ENCODE measurements at places on chromosomes 16 and 17. TPM values are rescaled to one million over a fixed set of nuclear protein-coding genes. Genes with fewer than 3 reads are reported as not detected.

- no peak overlapping the region for H3K27ac ChIP-seq
- no peaks in the 10 kb centered on the region for H3K27me3 ChIP-seq
- no peak for DNase-seq
These were observed 81.9 kb upstream of the HNF1B start for GRCh38 chr17:37826497-37827430.

Gene RNF157
- 45.9 TPM for total RNA-seq

GRCh38 chr17:63189930-63190329 is 223.9 kb downstream of the TANC2 start:
- DNase-seq = no peak
- H3K36me3 ChIP-seq = no peaks in the 10 kb centered on the region
- no peak overlapping the region for H3K4me3 ChIP-seq
- no peak overlapping the region for H3K27ac ChIP-seq

Gene PABPN1L
- not detected for total RNA-seq

GRCh38 chr17:44529864-44530263 is 26.7 kb upstream of the GPATCH8 start:
- H3K27ac ChIP-seq = no peak overlapping the region
- no peak overlapping the region for H3K4me3 ChIP-seq
- peaks cover 6% of the 10 kb centered on the region for H3K27me3 ChIP-seq
- DNase-seq = no peak
- no peaks in the 10 kb centered on the region for H3K36me3 ChIP-seq

DNA sequence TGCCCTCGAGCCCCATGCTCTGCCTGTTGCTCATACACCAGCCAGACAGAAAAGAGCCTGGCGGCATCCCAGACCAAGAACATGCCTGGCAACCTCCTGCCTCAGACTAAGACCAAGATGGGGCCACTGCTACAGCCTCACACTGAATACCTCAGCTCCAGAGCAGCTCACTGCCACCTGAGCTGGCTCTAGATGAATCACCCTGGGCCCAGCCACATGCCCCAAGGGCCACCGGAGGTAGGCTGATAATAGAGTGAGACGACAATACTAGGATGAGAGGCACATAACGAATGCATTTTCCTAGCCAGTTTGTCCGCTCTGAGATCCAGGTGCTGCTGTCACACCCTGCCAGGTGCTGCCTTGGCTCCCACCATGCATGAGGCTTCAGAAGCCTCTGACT is 13.0 kb downstream of the PIP4K2B start:
- H3K4me3 ChIP-seq = no peak overlapping the region
- no peaks in the 10 kb centered on the region for H3K27me3 ChIP-seq
- DNase-seq = no peak
- no peak overlapping the region for H3K27ac ChIP-seq
- peaks cover 9% of the 10 kb centered on the region for H3K4me1 ChIP-seq

Gene FAM171A2
- 42.5 TPM for total RNA-seq

Gene ZNF771
- total RNA-seq = 13.2 TPM

Gene RGS9
- total RNA-seq = 8.7 TPM

GRCh38 chr17:28182559-28182958 is 136.4 kb upstream of the TMEM97 start:
- no peak overlapping the region for H3K4me3 ChIP-seq
- peaks cover 32% of the 10 kb centered on the region for H3K36me3 ChIP-seq
- no peak for DNase-seq
- peaks cover 3% of the 10 kb centered on the region for H3K4me1 ChIP-seq

All from progenitor cell of endocrine pancreas (in vitro differentiated cells).